ENCODE measurements at places on chromosomes 2 and 18.

GRCh38 chr2:228798458-228799207 is 472.5 kb downstream of the PID1 start:
- no peak for DNase-seq

DNA sequence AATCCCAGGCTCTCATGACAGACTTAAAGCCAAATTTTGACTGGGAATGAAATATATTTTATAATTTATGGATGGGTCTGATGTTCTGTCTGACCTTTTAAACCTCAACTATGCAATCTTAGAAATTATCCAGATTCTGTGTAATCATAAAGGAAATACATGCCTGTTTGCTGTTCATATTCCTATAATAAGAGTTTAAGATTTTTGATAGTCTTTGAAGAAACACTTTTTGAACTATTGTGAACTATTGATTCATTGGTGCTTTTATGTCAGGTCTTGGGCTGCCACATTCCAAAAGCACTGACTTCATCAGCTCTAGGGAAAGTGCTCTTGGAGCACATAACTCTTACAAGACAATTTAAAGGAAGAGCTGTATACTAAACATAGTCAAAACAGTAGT is 64.2 kb downstream of the CCDC150 start:
- peak; percentile 69 for DNase-seq

GRCh38 chr18:61742565-61743429 is 150.0 kb downstream of the RNF152 start:
- no peak for DNase-seq

GRCh38 chr2:240376739-240377138 is 58.7 kb upstream of the GPC1 start:
- DNase-seq: no peak

DNA sequence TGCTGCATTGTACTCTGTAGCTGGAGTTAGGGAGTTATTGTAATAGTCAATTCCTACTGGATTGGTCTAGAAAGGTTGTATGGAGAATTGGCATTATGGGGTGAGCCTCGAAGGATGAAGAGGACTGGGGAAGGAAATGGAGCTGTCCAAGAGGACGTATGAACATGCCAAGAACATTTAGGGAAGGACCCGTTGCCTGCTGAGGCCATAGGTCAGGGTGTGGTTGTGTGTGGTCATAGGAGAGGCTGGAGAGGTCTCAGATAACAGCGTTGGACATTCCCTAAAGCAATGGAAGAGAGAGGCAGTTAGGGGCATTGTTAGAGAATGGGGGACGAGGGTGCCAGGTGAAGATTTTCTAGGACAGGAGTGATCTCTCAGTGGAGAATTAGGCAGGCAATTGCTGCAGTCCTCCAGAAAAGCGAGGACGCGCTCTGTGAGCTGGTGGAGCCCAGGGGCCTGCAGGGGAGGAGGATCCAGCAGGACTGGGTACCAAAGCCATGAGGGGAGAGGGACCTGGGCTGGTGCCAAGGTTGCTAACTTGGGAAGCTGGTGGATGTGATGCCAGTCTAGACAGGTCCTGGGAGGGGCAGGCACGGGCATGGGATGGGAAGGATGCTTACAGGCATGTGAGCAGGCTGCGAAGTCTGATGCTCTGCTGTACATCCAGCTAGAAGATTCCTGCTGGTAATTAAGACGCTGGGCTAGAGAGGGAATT is 9.4 kb upstream of the PSD4 start:
- DNase-seq: no peak

- peak; percentile 47 for DNase-seq
Observed at GRCh38 chr2:25567406-25567805, 106.0 kb downstream of the DTNB start.
